Activated effector memory CD4-positive, alpha-beta T cell treated with anti-CD3 and anti-CD28 coated beads, Interleukin-2, amount 50 U/mL, for 16 hours (primary cell): ENCODE measurements at places on chromosomes 11 and 22.

DNA sequence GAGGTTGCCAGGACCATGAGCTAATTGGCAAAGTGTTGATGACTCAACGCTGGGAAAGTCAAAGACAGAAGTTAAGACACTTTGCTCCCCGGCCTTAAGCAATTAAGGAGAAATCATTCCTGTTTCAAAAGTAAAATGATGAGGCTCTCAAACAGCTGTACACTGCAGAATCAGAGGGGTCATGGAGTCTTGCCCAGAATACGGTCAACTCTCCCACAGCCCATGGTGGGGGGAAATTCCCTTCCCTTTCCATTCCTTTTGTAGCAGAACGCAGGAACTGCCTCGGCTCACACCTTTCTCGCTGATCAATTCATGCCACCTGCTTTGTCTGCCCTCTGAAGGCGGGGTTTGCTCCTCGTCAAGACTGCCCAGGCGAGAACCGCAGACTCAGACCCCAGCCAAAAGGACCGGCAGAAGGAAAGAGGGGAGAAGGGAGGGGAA, 52.8 kb downstream of the MN1 start:
- no peak for DNase-seq

DNA sequence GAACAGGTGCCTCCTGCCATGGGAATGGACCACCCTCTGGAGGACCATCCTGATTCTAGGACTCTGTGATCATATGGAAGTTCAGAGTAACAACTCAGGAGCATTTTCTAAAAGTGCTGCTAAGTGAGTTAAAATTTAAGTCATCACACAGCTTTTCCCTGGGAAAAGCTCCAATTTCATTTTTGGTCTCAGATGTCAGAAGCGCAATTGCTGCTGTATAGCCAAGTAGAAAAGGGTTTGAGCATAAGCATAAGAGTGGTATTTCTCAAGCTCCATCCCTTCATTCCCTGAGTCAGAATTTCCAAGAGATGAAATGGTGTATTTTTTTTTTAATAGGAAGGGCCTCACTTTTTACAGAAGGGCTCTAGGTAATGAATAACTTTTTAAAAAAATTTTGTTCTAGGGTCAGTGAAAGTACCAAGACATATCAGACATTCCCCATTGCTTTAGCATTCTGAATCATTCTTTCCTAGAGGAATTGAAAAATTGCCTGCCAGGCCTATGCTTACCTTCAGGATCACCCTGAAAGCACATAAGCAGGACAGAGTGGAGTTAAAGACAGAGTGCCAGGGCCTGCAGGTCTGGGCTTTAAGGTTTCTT, 564.5 kb upstream of the ISX start:
- no peak for DNase-seq

- no peak for DNase-seq
These were observed 30.7 kb upstream of the STK33 start for GRCh38 chr11:8624698-8625097.

DNA sequence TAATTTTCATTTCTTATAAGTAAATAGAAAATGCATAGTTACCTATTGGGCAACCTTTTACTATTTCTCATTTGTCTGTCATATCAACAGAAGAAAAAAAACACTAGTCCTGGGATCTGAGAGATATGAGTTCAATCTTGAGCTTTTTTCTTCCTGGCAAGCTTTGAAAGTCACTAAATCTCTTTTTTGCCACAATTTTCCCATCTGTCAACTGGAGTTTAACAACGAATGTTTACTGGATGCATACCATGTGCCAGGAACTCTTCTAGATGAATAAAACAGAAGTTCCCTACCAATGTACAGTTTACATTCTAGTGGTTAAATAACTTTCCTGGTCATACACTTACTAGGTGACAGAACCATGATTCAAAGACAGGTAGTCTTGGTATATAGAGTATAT, 31.0 kb downstream of the FSHB start:
- DNase-seq = no peak
